ENCODE measurements at places on chromosomes 7 and 10. TPM values are rescaled to one million over a fixed set of nuclear protein-coding genes. Genes with fewer than 3 reads are reported as not detected.

SLC16A9 gene
- 0.19 TPM for total RNA-seq

IFIT1B gene
- total RNA-seq: not detected

CCL24 gene
- total RNA-seq: 0.28 TPM

SYNPO2L gene
- not detected for total RNA-seq

FAM24A gene
- total RNA-seq: not detected

MYPN gene
- total RNA-seq: under 0.01 TPM

VIM gene
- 5,000 TPM for total RNA-seq

EVX1 gene
- not detected for total RNA-seq

STOX1 gene
- total RNA-seq: 0.09 TPM

SDHAF3 gene
- total RNA-seq: 5.5 TPM

ZNF316 gene
- total RNA-seq: 14.0 TPM

SPAG6 gene
- total RNA-seq: not detected

FEZF1 gene
- total RNA-seq: not detected

ADAM22 gene
- 0.38 TPM for total RNA-seq

C10orf105 gene
- total RNA-seq: not detected

TCF7L2 gene
- 4.9 TPM for total RNA-seq

CAV2 gene
- total RNA-seq: 215 TPM

CTTNBP2 gene
- total RNA-seq: not detected

PRF1 gene
- not detected for total RNA-seq

PNLIPRP2 gene
- total RNA-seq: not detected
